ENCODE measurements at places on chromosomes 7 and 10. TPM values are rescaled to one million over a fixed set of nuclear protein-coding genes. Genes with fewer than 3 reads are reported as not detected.

The ADK gene
- 38.5 TPM for total RNA-seq

The SLC18A3 gene
- not detected for total RNA-seq

DNA sequence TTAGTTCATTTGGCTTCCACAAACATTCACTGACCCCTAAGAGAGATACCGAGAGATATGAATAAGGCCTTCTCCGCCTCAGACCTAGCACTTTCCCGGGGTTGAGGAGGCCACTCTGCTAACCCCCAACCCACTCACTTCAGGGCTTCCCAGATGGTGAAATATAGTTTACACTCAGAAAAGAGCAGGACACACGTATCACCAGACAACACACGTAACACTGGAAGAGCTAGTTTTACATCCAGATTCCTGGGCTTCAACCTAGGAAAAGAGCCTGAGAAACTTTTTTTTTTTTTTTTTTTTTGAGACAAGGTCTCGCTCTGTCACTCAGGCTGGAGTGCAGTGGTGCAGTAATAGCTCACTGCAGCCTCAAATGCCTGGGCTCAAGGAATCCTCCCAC lies 15.2 kb upstream of the DLG5 start:
- no peak overlapping the region for H3K27ac ChIP-seq
- no peaks in the 10 kb centered on the region for H3K4me1 ChIP-seq
- H3K4me3 ChIP-seq, result no peak overlapping the region
- DNase-seq, result no peak
- no peaks in the 10 kb centered on the region for H3K36me3 ChIP-seq
- peaks cover 5% of the 10 kb centered on the region for H3K27me3 ChIP-seq

DNA sequence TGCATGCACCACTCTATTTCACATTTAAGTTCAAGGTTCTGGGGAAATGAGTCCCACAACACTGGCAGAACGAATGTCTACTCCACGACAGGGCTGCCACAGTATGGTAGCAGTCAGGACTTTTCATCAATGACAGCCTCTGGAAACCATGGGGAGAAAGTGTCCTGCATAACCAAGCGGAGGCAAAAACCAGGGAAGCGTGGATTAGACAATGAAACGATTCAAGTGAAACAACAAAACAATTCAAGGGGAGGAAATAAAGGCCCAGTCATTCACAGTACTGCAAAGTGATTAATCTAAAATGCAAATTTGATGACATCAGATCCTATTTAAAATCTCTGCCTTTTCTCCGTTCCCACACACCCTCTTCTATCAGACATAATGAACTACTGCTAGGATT lies 168.2 kb downstream of the DPY19L1 start:
- no peaks in the 10 kb centered on the region for H3K27me3 ChIP-seq
- H3K36me3 ChIP-seq, result no peaks in the 10 kb centered on the region
- H3K27ac ChIP-seq, result no peak overlapping the region
- H3K4me1 ChIP-seq, result no peaks in the 10 kb centered on the region
- DNase-seq, result no peak

DNA sequence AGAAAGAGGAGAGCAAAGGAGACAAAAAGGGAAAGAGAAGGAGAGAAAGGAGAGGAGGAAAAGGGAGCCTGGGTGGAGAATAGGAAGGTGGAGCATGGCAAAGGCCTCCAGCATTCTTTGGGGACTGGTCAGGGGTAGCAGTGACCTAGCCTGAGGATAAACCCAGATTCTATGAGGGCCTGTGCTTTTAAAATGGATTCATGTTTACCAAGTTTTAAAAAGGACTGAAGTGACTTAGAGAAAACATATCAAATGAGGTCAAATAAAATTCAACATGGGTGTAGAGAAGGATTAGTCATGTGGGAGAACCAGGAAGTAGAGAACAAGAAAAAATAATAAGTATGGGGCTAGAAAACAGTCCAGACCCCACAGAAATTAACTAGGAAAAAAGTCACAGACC lies 20.7 kb downstream of the CREB3L2 start:
- H3K36me3 ChIP-seq, result peaks cover 21% of the 10 kb centered on the region
- no peak overlapping the region for H3K27ac ChIP-seq
- no peak for DNase-seq
- no peak overlapping the region for H3K4me3 ChIP-seq
- no peaks in the 10 kb centered on the region for H3K27me3 ChIP-seq
- H3K4me1 ChIP-seq, result peaks cover 3% of the 10 kb centered on the region

GRCh38 chr7:132191418-132191817 lies 384.9 kb downstream of the PLXNA4 start:
- H3K36me3 ChIP-seq, result peaks cover 3% of the 10 kb centered on the region
- peaks cover 7% of the 10 kb centered on the region for H3K27me3 ChIP-seq
- no peak overlapping the region for H3K4me3 ChIP-seq
- no peak for DNase-seq

DNA sequence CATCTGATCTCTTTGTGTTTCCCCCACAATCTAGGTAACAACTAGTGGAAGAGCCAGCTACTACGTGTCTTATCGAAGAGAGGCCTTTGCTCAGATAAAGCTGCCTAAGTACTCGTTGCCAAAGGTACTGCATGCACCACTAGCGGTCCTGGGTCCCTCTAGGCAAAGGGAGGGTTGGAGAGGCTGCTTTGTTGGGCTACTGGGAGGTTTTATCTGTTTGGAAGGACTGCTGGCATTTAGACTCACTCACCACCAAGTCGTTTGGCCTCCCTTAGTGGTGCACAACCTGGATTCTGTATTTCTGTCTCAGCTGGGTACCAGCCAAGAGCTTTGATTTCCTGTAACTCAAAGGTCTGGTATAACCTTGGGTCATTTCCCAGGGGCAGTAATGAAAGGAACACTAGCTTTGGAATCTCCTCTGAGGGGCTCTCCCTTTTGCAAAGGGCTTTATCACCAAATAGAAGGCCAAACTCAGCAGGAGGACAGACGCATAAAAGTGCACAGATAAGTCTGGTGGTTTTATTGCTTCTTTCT lies 498.3 kb downstream of the SORCS3 start:
- no peak overlapping the region for H3K27ac ChIP-seq
- no peaks in the 10 kb centered on the region for H3K4me1 ChIP-seq
- H3K4me3 ChIP-seq, result no peak overlapping the region

DNA sequence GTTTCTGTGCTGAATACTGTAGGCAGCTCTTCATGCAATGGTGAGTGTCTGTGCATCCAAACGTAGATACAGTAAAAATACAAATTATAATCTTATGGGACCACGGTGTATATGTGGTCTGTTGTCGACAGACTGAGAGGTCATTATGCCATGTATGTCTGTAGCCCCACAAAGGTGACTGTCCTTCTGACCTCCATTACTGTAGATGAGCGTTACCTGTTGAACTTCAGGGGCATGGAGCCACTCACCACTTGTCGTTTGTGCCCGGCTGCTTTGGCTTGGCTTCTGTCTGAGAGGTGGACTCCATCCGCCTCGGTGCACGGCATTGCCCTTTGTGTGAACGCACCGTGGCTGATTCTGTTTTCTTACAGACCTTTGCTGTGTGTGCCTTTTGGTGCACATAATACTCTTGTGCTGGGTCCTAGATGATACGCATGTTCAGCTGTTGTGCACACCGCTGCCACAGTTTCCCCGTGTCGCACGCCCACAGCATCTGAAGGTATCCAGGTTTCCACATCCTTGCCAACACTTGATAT lies 2.9 kb downstream of the UBE3C start:
- DNase-seq, result no peak
- peaks cover 47% of the 10 kb centered on the region for H3K36me3 ChIP-seq
- H3K27ac ChIP-seq, result no peak overlapping the region
- no peaks in the 10 kb centered on the region for H3K27me3 ChIP-seq

DNA sequence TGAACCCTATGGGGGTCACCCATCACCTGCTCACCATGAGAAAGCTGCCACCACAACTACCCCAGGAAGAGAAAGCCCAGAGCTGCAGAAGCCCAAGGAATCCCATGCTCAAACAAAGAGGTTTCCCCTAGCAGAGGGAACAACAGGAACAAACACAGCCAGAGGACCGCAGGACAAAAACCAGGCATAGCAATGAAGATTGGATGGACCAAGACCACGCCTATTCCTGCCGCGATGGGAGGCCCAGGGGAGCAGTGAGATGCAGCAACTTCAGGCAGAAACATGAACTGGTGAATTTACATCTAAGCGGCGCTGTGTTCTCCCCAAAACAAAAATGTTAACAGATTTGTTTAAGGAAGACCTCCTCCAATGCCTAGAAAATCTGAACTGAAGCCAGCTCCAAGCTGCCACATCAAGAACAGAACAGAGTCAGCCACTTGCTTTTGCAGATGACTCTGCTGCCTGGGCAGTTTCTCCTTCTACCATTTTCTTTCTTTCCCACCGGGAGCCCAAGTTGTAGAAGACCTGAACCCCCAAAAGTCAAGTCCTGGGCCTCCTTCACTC lies 134.2 kb upstream of the NEBL start:
- H3K4me3 ChIP-seq, result no peak overlapping the region
- H3K27ac ChIP-seq, result no peak overlapping the region
- no peaks in the 10 kb centered on the region for H3K4me1 ChIP-seq
- H3K36me3 ChIP-seq, result no peaks in the 10 kb centered on the region
- H3K27me3 ChIP-seq, result no peaks in the 10 kb centered on the region
- DNase-seq, result no peak

All from activated CD4-positive, alpha-beta T cell treated with anti-CD3 and anti-CD28 coated beads, Interleukin-2, amount 10 ng/mL, durations not matched to agents 7 days and 5 days (primary cell).